Upper lobe of right lung (tissue), 1 donor: ENCODE measurements at places on chromosomes 4 and X.

GRCh38 chr4:38411092-38411491, 252.9 kb upstream of the KLF3 start:
- no peak for DNase-seq

DNA sequence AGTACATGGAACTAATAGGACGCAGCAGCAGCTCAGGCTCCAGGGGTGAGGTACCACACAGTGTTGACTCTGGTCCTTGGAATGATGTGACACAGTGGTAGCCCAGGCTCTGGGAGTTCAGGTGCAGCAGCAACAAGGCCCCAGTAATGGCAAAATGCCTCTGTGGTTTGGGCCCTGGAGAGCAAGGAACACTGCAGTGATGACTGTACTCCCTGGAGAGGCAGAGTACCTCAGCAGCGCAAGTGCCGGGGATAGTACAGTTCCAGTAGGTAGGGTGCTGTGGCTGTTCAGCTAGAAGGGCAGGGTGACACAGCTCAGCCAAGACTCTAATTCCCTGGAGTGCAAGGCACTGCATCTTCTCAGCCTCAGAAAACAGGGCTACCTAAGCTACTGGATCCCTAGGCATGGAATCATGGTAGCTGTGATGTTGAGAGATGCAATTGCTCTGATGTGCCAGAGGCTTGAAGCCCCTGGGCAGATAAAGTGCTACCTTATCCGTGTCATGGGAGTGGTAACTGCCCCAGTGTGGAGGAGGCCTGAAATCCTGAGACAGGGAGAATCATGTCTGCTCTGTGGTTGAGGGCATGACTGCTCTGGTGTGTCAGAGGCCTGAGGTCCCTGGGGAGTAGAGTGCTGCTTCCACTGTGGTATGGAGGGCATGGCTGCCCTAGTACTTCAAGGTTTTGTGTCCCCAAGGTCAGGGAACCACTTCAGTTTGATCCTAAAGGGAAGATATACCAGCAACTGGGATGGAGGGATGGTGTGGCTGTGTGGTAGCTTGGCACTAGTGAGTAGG, 55.2 kb downstream of the AREG start:
- DNase-seq = no peak

GRCh38 chr4:47942081-47942819, 27.9 kb upstream of the NFXL1 start:
- DNase-seq = no peak

- DNase-seq = no peak
Observed at GRCh38 chr4:67131224-67131623, 414.1 kb downstream of the CENPC start.

- no peak for DNase-seq
Observed at GRCh38 chr4:129823105-129823504, 727.2 kb downstream of the C4orf33 start.

DNA sequence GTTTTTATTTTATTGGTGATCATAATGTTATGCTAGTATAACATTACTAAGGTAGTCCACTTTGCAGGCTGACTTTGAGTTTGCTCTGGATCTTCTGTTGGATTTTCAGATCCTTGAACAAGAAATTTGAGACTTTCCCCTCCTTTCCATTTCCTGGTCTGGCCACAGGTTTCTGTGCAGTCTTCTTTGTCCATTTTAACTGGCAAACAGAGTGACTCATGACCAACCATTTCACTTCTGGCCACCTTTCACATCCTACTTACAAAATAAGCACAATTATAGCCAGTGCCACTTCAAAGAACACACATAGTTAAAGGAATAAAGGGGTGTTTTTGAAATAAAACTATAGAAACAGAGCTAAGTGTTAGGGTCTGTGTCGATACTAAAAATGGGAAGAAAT, 8.4 kb downstream of the ANK2 start:
- no peak for DNase-seq

DNA sequence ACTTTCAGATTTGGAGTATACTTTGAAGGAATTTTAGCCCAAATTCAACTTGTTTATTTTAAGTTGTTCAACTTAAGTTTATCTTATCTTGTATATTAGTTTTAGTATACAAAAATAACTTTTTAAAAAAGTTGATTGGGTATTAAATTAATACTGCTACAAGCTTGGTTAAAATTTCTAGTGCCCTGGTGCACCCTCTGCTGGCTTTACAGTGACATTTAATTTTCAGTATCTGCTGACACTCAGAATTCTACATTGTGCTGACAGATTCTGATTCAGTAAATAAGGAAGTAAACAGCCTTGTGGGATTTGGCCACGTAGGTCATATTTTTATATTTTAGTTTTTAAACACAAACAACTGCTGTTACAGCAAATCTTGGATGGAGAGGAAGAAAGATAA, 2.9 kb downstream of the EDA start:
- DNase-seq = no peak

DNA sequence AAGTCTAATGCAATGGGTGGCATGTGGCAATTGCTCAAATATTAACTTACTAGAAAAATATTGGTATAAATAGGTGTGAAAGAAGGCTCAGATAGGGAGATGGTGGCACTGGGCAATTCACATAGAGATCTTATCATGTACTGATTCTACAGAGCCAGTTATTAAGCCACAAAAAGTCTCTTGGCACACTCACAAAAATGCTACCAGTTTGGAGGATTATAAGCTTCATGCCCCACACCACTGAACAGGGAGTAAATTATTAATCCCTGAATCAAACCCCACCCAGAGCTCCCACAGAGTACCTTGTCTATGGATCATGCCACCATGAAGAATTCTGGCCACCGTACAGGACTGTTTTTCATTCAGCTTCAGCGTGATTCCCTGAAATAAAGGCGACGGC, 13.8 kb downstream of the MPP1 start:
- DNase-seq = no peak

DNA sequence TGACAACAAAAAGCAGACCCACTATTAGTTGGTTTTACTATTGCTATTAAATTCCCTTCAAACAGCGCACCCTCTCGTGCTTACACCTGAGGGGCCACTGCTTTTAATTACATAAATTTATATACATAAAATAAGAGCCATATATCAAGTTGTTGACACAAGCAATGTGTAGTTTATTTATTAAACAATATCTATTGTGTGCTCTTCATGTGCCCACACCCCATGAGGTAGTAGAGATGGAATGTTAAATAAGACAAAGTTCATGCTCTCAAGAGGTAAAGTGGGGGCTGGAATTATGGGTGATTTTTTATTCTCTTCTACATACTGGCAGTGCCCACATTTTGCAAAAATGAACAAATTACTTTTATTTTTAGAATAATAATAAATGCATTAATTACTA, 47.3 kb downstream of the KCNIP4 start:
- no peak for DNase-seq

DNA sequence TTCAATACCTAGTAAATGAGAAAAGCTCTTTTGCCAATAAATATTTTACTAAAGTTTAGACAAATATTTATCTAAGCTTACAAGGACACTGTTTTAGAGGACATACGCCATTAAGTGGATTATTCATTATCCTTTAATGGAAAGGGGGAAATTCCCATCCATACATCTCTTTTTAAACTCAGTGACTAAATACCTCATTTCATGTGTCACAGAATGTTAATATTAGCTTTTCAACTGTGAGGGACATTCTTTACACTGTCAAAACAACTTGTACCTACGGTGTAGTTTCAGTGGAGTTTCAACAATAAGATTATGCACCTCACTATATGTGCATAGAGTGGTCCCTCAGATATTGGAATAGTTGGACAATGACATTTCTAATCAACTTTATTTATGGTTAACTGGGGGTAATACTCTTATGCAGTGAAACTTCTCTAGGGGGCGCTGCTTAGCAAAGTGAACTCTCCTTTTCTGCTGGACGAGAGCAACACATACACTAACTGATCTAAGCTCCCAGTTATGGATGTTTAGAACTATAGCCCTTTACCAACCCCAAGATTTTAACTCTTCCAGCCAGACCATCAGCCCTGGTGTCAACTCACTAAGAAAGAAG, 9.7 kb downstream of the HS6ST2 start:
- no peak for DNase-seq

GRCh38 chrX:105458846-105459245, 238.4 kb upstream of the TEX13A start:
- no peak for DNase-seq

DNA sequence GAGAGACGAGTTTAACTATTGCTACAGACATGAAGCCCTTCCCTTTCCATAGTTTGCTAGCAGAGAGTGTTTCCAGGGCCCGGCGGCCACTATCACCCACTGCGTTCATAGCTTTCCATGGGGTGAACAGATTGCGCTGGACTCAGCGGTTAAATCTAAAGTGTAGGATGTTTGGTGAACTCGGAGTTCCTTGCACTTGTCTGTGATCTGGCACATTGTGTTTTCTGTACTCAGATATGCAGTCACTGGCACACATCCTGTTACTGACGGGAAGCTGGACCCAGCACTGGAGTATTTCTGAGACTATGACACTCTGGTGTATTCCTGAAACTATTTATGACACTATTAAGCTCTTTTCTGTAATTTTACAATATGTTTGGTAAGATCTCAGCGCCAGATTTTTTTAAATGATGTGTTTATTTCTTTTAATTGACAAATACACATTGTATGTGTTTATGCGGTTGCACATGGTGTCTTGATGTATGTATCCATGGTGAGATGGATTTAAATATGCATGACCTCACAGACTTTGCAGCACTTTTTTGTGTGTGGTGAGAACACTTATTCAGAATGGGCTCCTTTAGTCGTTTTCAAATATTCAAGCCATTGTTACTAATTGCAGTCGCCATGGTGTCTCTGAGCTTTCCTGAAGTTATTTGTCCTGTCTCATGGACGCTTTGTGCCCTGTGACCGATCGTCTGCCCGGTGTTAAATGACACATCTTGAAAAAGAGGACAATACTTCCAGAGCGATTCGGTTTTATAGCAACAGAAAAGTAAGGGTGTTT, 14.1 kb downstream of the CD99 start:
- DNase-seq = no peak

DNA sequence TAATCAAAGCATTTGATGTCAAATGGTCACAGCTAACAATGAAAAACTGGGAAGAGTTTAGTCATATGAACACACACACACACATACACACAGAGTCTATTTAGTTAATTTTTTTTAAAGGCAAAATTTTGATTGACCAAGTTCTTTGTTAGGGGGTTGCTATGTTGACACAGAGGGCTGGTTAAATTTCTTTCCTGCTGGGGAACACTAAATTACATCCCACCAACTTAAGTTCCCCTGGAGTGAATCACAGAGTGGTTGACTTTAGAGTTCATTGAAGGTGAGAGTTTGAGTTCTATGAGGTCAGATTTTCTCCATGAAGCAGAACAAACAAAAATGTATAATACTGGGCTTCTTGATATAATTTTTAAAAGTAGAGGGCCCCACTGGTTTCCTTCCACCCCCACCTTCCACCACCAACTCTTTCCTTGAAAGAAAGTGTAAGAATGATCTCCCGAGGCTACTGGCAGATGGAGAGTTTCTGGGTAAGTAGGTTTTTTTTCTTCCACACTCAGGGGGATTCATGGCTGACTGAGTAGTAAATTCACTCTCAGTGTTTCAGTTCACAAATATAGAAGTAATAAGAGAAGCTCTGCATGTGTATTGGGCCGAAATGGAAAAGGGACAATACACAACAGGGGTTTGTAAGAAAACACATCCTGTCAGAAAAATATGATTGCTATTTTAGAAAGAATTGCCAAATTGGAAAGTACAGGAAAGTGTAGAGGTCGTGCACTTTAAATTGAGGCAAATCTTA, 917.0 kb upstream of the LCORL start:
- DNase-seq = no peak

DNA sequence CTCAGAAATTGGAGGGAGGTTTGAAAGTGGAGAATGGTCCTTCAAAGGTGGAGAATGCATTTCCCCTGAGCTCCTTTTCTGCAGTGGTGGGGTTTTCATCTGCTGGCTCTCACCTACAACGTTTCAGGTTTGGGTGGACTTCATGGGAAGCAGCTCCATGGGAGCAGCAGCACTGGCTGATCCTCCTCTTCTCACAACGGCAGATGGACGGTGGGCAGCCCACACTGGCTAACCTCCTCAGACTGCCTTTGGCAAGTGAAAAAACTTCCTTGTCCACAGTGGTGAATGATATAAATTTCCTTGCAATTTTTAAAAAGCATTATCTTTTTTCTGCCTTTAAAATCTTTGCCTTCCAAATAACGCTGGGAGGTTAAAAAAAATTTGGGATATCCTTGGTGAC, 93.5 kb downstream of the ZNF827 start:
- DNase-seq = no peak

DNA sequence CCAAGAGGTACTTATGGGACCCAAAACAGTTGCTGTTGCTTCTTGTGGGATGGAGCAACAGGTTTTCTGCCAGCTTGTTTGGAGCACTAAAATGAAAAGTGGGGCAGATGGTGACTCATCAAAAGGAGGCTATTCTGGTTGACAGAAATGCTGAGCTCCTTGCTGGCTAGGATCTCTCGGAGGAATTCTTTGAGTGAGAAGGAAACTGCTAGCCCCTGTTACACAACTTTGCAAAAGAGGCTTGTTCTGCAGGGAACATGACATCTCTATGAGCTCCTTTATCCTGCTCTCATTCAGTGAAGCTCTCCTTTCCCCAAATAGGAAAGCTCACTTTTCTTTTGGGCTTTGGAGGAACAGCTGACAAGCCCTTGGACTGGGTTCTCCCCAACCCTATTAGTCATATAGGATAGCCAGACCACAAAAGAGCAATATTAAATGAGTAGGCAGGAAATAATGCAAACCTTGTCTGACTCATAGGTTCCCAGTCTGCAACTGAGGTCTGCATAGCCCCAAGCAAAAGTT, 108.3 kb downstream of the CDS1 start:
- DNase-seq = no peak

DNA sequence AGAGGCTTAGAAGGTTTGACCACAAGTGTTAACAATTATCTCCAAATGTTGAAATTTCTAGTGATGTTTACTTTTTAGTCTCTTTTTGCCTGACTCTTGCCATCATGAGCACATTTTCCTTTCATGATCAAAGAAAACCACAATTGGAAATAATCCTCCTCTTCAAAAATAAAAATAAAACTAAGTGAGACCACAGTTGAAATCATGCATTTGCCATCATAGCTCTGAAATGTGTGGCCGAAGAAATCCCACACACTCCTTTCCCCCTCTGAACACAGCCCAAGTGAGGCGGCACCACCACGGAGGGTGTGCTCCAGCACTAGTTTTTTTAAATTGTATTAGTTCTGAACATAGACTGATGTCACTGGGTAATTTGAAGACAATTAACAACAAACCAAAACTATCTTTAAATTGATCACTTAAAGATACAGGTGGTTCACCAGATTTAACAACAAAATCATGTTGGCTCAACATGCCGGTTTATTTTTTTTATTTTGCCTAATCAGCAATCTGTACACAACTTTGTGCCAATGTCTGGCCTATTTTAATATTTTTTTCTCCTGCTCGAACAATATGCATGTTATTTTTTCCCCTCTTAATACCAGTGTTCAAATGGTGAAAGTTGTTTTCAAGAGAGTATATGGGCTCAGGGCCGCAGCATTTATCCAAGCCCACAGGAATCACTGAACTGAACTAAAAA, 17.6 kb downstream of the APBB2 start:
- no peak for DNase-seq

DNA sequence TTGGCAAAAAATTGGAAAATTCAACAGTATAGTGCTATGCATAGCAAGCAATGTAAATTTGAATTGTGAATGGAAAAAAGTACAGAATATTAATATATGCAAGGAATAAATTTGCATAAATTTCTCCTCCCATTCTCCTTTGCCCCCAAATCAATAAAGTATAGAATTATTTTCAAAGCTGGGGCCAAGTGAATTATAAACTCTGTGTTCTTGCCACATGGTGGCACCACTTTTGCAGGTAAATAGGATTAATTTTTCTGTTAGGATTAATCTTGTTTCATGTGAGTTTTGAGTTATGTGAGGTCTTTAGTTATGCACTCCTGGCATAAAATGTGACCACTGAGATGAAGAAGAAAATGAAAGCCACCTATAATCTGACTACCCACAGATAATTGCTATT, 19.9 kb downstream of the COPS4 start:
- DNase-seq = no peak

GRCh38 chrX:43728002-43728401, 71.9 kb downstream of the MAOA start:
- no peak for DNase-seq
